ENCODE measurements at places on chromosomes 3 and 15. TPM values are rescaled to one million over a fixed set of nuclear protein-coding genes. Genes with fewer than 3 reads are reported as not detected.
A peak's percentile ranks its signal among the peaks of the same experiment; 100 is the strongest.

The CYP11A1 gene
- total RNA-seq, result not detected

The CHP1 gene
- total RNA-seq, result 126 TPM

The DPPA4 gene
- total RNA-seq, result not detected

The HDAC11 gene
- total RNA-seq, result 11.8 TPM

The XXYLT1 gene
- total RNA-seq, result 18.3 TPM

The LRRC34 gene
- total RNA-seq, result 0.44 TPM

The CDHR4 gene
- total RNA-seq, result not detected

The POPDC2 gene
- 0.68 TPM for total RNA-seq

The HYAL1 gene
- total RNA-seq, result 0.28 TPM

- DNase-seq, result no peak
These were observed 386.7 kb downstream of the UNC13C start for GRCh38 chr15:54364961-54365360.

DNA sequence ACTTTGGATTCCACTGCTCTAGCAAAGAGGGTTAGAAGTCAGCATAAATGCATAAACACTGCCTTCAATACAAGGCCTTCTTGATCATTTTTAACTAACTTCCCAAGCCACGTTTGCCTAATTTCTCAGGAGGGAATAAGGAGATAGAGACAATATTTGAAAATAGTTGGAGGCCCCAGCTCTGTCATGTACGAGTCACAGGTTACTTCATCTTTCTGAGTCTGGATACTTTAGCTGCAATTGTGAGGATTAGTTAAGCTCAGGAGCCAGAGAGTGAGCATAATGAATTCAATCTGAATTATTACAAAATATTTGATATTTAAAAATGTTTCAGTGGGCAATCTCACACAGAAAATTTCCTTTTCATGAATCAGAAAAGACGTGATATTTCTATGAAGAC, 298.9 kb downstream of the SHOX2 start:
- DNase-seq, result no peak

- no peak for DNase-seq
These were observed 202.5 kb downstream of the LSAMP start for GRCh38 chr3:116242825-116243224.

DNA sequence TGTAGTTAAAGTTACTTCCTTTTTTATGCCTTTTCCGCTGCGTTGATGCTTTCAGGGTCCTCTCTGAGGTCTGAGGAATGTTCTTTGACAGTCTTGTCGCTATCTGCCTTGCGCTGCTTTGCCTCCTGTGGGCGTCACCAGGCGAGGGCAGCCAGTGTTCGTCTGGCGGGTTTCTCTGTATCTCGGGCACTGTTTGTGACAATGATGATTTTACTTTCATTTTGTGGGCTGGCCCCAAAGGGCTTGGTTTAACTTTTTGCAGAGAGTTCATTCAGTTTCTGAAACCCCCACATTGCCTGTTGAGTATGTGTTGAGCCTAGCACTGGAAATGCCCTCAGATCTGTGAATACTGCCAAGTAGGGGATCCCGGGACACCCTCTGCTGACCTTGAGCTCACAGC, 24.6 kb upstream of the SACM1L start:
- no peak for DNase-seq

DNA sequence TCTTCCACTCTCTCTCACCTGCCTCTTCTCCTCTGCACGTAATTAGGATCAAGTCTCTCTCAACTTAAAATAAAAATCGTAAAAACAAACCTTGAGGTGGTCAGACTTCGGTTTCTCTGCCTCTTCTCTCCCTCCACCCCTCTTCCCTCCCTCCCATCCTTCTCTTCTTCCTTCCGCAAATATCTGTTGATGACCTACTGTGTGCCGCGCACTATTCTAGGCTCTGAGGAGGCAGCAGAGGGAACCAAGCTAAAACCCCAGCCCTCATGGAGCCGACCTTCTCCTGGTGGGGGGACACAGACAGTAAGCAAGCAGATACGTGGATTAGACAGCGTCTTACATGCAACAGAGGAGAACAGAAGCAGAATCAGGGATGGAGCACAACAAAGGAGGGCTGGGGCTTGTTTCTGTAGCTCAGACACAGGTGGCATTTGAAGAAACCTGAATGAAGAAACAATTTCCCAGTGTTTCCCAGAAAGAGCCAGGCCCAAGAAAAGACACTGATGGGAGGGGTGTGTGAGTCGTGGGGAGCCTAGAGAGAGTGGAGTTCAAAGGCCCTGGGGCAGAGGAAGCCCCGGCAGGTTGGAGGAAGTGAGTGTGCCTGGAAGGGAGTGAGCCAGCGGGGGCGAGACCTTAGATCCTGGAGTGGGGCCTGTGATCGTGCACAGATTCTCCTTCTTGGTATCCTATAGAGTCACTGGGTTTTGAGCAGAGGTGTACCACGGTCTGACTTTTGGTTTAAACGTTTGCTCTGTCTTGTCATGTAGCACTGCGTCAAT, 80.5 kb downstream of the TOP2B start:
- DNase-seq, result no peak

GRCh38 chr3:16897254-16897926, 12.6 kb downstream of the PLCL2 start:
- peak; percentile 71 for DNase-seq

- no peak for DNase-seq
These were observed 18.7 kb downstream of the THRB start for GRCh38 chr3:24475925-24476324.

DNA sequence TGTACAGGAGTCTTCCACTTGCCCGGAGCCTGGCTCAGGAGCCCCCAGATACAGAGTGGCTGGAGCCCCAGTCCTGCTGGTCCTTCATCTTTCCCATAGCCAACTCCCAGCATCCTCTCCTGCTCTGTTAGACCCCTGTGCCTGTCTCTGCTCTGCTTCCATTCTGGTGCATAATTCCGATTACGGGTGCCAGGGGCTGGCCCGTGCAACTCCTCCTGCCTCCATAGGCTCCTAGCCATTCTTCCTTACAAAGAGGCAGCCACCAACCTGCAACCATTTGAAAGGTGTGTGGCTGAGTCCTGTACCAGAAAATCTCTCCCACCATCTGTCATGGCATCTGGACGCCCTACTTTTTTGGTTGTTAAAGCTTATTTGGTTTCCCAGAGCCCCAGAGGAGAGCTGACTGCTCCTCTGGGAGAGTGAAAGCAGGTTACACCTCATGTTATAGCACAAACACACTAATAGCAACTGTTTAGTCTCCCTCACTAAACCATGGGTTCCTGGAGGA, 5.2 kb upstream of the RAD18 start:
- DNase-seq, result no peak

DNA sequence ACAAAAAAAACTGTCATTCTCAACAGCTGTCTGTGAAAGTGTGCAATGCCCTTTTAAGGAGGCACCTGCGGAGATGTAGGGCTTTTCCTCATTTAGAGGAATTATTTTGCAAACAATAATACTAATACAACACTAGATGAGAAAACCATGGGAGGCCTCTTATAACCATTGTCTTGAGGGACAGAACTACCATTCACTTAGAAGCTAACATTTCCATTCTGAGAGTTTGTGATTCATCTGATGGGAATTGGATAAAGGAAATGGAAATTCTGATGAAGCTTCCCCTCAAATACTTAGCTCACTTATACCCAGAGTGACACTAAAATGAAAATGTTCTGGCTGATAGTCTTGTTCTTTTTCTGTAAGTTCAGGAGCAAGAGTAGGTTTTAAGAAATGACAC, 147.7 kb downstream of the CADPS start:
- DNase-seq, result no peak

DNA sequence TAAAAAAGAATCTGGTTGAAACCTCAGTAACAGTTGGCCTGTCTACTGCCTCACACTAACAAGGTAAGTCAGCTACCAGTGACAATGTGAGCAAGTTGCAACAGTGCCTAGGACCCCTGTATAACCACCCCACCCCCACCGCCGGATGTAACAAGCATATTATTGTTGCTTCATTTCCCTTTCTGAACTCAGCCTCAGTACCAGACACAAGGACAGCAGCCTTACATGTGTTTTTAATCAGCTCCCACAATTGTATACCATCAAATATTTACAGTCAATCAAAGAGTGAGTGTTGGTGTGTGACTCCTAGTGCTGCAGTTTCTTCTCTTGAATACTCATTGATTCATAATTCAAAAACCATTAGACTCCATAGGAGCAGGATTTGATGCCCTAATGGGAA, 96.4 kb downstream of the PYDC2 start:
- DNase-seq, result no peak

DNA sequence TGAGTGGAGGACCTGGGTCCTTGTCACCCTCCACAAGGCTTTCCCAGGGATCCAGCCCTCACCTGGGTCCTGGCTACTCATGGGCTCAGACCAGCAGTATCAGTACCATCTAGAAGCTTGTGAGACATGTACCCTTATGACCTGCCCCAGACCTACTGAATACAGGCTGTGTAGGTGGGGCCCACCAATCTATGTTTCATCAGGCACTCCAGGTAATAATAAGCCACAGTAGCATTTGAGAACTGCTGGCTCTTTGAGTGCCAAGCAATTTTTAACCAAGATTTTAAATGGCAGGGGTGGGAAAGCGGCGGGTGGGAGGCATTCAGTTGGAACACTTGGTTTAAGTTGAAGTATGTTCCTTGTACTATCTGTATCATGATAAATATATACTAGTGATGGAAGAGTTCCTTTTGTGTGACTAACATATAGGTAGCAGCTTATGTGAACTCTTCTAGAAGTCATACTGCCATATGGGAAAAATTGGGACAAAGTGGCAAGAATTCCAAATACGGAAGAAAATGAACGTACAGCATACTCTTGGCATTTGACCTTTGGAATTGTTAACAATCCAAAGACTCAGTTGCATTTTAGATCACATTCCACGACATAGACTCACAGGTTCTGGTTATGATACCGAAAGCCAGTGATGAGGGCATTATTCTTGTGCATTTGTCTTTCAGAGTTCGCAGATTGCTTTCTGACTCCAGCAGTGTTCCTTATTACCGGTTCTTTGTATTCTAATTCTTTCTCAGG, 190.4 kb downstream of the GHSR start:
- no peak for DNase-seq

DNA sequence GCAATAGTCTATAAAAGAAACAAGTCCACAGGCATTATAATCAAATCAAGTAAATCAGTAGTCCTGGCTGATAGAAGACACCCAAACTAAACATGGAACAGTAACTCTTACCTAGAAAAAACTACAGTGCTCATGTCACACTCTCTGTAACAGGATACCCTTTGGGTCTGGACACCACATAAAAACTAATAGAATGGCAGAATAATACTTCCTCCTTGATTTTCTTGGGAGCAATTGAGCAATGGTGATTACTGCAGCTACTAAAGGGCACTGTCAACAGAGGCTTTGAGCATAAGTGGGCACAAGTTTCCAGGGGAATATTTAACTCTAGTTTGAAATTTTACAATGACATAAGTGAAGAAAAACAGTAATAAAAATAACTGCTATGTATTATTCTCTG, 59.5 kb downstream of the GLB1 start:
- DNase-seq, result no peak

GRCh38 chr15:53034767-53035245, 244.7 kb upstream of the ONECUT1 start:
- no peak for DNase-seq

- DNase-seq, result no peak
These were observed 233.2 kb upstream of the TMCO5A start for GRCh38 chr15:37701230-37701629.

- no peak for DNase-seq
These were observed 269.0 kb downstream of the ZNF621 start for GRCh38 chr3:40793730-40794129.

- DNase-seq, result no peak
These were observed 32.3 kb upstream of the APH1B start for GRCh38 chr15:63244976-63245645.

DNA sequence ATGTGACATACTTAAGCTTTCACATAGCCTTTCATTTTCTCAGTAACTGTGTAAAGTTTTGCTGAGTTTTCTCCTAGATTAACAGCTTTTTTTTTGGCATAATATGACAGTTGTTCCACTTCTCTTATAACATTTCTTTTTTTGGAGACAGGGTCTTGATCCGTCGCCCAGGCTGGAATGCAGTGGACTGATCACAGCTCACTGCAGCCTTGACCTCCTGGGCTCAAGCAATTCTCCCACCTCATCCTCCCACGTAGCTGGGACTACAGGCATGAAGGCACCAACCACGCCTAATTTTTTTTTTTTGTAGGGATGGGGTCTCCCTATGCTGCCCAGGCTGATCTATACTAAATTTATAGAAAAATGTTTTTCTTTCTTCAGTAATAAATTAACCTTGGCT, 30.1 kb downstream of the DLG1 start:
- DNase-seq, result no peak

GRCh38 chr3:130299531-130299930, 45.9 kb upstream of the COL6A5 start:
- DNase-seq, result no peak

DNA sequence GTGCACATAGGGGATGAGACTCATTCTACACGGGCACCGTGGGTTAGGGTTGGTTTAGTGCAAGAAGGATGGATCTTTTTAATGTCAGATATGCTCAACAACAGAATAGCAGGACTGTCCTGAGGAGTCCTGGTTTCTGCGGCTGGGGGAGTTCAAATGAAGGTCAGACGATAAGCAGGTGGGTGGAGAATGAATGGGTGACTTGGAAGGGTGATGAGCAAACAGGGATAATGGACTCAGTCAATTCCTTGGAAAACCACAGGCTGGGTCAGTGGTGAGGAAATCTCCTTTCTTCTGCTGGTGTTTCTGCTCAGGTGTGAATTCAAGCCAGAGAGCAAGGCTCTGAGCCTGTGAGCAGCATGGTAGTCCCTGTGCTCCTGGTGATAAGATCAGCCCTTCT, 59.9 kb downstream of the MESD start:
- peak; percentile 12 for DNase-seq

DNA sequence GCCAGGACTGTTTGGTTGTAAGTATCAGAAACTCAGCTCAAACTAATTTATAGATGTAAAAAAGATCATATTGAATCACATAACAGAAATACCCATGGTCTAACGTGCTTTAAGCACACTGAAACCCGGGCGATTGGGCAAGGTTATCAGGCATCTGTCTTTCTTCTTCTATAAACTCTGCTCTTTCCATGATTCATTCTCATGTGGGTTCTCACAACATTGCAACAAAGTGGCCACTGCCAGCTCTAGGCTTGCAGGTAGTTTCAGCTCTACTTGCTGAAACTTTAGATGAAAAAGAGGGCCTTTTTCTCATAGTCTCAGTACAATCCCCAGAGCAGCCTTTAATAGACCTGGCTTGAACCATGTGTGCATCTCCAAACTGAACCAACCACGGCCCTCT, 456.1 kb downstream of the MFSD1 start:
- no peak for DNase-seq

DNA sequence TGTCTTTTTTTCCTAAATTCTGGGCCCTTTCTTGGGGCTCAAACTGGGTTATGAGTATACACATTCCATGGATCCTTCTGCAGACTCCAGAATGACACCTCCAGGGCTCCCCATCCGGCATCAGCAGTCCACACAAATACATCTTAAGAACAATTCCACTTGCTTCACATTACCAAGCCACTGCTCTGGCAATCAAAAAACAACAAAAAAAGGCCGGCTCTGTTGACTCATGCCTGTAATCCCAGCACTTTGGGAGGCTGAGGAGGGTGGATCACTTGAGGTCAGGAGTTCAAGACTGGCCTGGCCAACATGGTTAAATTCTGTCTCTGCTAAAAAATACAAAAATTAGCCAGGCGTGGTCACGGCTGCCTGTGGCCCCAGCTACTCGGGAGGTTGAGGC, 49.9 kb upstream of the LPP start:
- DNase-seq, result peak; percentile 36
